ENCODE measurements at places on chromosomes 2 and 18.

DNA sequence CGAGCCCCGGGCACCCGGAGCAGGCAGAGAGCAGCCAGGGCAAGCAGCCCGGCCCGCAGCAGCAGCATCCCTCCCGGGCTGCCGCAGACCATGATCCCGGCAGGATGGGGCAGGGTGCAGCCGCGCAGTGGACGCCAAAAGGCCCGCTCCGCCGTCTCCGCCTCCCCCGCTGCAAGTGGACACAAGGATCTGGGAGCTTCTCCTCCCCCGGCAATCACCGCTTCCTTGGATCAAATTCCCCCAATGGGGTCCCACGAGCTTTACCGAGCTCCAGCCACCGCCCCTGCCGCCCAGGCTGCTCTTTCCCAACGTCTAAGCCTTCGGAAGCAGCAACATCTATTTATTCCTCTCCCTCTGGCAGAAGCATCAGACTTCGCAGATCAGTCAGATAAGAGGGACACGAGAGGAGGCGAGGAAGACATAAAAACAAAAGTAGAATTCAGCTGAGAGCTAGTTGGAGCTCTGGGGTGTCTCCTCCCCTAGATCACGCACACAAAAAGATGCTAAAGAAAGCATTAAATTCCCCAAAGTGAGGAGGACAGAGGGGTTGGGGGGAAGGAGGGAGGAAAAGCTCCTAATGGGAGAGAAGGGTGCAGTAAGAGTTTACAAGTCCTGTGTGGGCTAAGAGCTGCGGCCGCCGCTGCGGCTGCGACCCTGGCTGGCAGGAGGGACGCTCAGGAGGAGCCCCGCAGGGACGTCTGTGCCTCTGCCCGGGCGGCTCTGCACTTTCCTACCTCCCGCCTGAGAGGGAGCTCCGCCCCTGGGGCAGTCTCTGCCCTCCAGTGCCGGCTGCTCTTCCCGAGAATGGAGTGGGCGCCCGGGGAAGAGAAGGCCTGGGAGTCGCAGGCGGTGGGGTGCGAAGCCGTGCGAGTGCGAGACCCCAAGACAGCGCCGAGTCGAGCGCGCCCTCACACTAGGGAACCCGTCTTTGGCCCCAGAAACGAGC lies at the start of gene FRZB:
FRZB (minus strand) TSS at position 177 of the 946 bp plus-strand sequence; CDS start at position 92, 85 bp downstream.
- DNase-seq, result peak; percentile 58

GRCh38 chr2:73582364-73582763 lies 59.9 kb downstream of the NAT8 start:
- DNase-seq, result peak; percentile 3

DNA sequence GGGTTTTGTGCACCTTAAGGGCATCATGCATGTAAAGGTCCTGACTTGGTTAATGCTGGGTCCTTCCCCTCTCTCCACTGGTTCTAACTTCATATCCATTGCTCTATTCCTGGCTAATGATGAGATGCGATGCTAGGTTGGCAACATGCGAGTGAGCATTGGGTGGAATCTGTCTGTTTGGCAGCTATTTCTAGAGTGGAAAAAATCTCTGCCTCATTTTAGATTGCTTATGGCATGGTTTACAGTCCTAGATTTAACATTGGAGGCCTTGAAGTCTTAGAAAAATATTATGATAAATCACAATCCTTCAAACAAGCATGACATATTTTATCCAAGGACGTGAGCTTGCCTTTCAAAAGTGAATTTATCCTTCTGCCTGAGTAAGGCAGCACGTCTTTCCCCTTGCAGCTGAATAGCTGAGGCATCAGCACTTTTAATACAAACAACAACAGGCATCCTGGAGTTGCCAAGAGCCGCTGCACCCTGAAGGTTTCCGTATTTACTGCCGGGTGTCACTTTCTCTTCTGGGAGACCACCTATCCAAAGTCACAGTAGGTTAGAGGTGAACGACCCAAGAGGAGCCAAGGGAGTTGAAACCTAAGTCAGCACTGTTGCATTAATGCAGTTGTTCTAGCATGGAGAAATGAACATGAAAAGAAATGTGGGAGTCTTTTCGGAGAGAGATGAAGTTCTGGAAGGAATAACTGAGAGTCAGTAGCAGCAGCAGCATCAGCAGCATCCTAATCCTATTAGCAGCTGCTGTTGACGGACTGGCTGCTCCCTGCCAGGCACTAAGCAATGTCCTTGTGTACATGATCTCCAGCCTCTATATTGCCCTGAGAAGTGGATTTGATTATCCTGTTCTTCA lies 78.4 kb downstream of the MAPK4 start:
- no peak for DNase-seq

DNA sequence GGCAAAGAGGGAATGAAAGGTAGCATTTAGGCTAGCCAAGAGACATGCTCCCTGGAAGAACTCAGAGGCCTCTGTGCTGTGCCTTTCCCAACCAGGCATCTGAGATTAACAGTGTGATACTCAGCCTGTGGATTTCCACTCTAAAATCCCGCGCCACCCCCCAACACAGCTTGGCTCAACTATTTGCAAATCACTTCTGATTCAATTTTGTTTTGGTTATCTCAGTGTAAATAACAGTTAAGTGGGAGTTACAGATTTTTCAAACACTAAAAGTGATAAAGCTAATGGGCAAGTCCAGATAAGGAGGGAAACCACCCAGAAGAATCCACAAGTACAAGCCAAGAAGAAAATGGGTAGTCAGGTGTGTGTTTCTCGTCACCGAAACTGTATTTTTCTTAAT lies 1.4 kb upstream of the NRP2 start:
- no peak for DNase-seq

GRCh38 chr2:188345426-188345825 lies 53.8 kb downstream of the GULP1 start:
- DNase-seq, result no peak

GRCh38 chr2:140311905-140312304 lies 1531.7 kb upstream of the NXPH2 start:
- no peak for DNase-seq

DNA sequence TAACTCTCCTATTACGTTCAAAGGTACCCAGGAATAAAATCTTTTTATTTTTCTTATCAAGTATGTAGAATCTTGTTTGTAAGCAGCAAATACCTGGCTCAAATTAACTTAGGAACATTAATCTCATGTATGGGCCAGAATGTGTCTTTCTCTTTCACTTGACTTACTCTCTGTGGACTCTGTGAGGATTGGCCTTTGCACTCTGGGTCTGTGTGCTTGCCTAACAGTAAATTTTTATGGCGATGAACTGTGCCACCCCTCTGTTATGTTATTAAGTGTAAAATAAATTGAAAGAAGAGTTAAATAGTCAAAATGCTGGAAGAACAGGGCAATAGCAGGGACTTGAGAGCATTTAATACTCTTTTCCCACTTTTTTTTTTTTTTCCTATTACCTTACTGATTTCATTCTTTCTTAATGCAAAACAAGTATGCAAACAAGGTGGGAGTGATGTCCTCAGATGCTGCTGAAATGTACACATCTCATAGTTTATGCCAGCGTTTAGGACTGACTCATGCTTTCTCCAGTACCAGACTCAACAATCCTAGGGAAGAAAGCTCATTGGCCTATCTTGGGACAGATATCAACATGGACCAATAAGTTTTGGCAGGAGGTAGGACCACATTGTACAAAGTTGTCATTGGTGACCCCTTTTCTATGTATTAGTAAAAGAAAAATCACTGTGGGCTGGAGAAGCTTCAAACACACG lies 25.5 kb downstream of the LYPD6 start:
- DNase-seq, result no peak

GRCh38 chr2:96591054-96591453 lies 47.1 kb downstream of the KANSL3 start:
- DNase-seq, result no peak

DNA sequence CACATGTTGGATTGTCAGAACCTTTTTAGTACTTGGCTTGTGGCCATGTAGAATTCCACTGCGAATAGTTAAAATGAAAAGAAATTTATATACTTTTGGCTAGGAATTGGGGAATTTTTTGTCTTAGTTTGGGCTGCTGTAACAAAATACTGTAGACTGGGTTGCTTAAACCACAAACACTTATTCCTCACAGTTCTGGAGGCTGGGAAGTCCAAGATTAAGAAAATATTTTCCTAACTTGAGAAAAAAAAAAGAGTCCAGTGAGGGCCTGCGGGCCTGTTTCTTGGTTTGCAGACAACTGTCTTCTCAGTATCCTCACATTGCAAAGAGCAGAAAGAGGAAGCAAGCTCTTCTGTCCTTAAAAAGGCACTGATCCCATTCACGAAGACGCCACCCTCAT lies 81.9 kb downstream of the CD226 start:
- DNase-seq, result no peak

DNA sequence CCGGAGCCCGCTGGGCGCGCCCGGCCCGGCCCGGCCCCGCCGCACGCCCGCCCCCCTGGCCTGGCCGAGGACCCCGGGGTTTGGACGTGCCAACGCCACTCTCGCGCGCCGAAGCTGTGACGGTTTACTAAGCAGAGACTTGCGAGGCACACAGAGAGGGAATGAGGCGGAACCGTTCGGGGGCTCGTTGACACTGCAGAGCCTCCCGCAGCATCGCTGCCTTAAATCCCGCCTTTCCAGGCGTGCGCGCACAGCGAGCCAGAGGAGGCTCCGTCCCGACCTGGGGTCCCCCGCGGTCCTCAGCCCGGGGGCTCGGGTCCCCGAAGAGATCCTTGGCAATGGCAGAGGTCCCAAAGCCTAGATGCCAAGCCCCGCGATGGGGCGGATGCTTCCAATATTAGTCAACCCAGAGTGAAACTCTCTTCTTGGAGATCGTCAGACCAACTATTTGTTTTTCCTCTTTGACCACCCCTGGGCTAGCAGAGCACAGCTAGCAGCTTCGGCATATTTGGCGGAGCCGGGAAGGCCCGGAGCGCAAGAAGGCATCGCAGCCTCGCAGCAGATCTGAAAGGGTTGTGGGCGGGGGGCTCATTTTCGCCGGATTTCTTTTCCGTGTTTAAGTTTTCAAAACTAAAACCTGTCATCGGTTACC lies at the start of gene ZNF385B:
ZNF385B (minus strand) TSS at position 197 of the 652 bp plus-strand sequence.
- DNase-seq, result no peak
